ENCODE measurements at places on chromosomes 6 and 20.

- DNase-seq = no peak
Measured at GRCh38 chr20:61584851-61585250, 332.8 kb downstream of the CDH4 start.

DNA sequence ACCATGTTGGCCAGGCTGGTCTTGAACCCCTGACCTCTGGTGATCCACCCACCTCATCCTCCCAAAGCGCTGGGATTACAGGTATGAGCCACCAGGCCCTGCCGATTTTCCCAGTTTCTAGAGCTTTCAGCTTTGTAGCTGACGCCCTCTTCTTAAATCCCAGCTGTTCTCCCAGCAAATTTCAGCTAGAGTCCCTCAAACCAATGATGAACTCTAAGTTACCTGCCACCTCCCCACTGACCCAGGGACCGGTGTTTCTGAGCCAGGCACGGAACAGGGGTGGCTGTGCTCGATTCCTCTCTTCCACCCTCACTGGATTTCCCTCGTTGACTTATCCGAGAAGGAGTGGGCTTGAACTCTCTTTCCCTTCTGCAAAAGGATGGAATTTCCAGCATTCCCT is 39.1 kb downstream of the SUN5 start:
- no peak for DNase-seq

DNA sequence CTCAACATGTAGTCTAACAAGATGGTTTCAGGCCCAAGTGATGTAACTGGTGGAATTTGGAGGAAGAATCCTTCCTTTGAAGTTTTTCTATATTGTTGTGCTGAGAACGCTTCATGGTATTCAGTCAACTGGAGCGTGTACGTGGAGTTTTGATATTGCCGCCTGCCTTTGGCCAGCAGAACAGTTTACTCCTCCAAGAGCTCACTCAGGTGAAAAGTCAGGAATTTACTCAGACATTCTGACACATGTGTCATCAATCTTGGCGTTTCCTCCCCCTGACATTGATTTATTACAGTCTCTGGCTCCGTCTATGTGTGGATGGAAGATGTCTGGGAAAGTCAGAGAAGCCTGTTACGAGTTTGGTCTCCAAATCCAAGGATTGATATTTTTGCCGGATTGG is 19.0 kb upstream of the TGM2 start:
- DNase-seq = no peak

GRCh38 chr6:100809346-100809745 is 71.8 kb downstream of the ASCC3 start:
- DNase-seq = no peak

- DNase-seq = no peak
Measured at GRCh38 chr6:54813892-54814291, 32.7 kb upstream of the FAM83B start.

- DNase-seq = no peak
Measured at GRCh38 chr6:66508433-66508832, 801.4 kb upstream of the EYS start.

- no peak for DNase-seq
Measured at GRCh38 chr6:127381384-127381783, 38.0 kb upstream of the ECHDC1 start.

- peak; percentile 12 for DNase-seq
Measured at GRCh38 chr6:32589596-32590449, at the start of gene HLA-DRB1. HLA-DRB1 (minus strand) TSS chr6:32589848; CDS start chr6:32589742, 106 bp downstream.

DNA sequence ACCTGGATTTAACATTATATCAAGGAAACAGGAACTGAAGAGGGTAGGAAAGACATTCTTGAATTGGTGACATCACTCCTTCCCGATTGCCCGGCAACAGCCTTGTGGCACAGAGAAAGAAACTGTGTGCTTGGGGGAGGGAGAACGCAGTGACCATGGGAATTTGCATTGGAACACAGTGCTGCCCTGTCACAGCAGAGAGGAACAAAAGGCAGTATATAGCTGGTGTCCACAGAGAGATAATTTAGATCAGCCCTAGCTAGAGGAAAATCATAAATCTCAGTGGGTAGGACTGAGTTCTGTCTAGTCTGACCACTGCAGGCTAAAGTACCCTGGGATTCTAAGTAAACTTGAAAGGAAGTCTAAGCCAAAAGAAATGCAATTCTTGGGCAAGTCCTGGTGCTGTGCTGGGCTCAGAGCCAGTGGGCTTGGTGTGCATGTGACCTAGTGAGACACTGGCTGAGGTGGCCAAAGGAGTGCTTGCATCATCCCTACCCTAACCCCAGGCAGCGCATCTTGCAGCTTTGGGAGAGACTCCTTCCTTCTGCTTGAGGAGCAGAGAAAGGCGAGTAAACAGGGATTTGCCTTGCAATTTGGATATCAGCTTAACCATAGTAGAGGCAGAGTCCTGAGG is 697.6 kb downstream of the HACE1 start:
- no peak for DNase-seq

GRCh38 chr6:158962371-158962770 is 37.6 kb downstream of the RSPH3 start:
- DNase-seq = no peak

- DNase-seq = no peak
Measured at GRCh38 chr6:102114402-102114801, 720.9 kb downstream of the GRIK2 start.

DNA sequence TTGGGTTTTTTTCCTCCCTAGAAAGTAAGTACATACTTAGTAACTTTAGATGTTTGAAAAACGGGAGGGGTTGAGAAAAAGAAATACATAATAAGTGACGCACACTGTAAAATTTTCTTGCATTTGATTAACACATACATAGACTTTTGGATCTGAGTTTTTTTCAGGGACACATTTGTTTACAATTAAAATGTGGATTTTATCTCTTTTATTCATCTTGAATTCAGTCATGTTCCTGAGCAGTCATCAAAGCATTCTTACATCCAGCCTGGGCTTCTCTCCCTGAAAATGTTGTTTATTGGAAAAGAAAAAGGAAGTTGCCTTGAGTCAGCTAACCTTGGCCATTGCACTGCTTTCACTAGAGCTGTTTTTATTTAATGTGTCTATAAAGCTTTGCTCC is 8.7 kb upstream of the RPP40 start:
- no peak for DNase-seq

DNA sequence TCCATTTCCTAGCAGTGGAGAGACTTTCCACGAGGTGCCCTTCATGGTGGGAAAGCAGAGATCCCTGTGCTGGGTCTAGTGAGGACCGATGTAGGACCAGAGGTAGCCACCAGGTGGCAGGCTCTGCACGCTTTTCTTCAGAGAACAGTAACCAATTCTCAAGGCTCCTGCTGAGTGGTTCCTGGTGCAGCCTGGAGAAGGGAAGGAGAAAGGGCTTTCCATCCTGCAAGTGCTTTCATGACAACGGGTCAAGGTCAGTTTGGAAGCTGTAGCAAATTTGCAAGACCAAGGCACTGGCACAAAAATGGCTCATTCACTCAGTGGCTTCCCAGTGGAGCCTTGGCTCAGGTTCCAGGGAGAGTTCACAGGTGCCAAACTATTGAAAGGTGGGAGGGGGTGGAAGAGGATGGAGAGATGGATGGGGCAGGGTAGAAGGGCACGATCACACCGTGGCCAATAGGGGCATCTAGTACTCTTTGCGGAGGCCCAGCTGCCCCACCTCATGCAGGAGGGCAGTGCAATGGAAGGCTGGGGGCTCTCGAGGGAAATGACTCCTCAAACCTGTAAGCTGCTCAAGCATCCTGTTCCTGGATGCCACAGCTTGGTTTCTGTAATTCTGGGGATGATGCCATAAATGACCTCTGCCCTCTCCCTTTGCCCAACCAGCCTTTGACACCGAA is 25.5 kb upstream of the KCNK16 start:
- peak; percentile 76 for DNase-seq

GRCh38 chr6:159074120-159074684 is 29.4 kb upstream of the TAGAP start:
- peak; percentile 41 for DNase-seq

GRCh38 chr6:167324111-167324510 is 775 bp upstream of the TTLL2 start:
- DNase-seq = no peak

DNA sequence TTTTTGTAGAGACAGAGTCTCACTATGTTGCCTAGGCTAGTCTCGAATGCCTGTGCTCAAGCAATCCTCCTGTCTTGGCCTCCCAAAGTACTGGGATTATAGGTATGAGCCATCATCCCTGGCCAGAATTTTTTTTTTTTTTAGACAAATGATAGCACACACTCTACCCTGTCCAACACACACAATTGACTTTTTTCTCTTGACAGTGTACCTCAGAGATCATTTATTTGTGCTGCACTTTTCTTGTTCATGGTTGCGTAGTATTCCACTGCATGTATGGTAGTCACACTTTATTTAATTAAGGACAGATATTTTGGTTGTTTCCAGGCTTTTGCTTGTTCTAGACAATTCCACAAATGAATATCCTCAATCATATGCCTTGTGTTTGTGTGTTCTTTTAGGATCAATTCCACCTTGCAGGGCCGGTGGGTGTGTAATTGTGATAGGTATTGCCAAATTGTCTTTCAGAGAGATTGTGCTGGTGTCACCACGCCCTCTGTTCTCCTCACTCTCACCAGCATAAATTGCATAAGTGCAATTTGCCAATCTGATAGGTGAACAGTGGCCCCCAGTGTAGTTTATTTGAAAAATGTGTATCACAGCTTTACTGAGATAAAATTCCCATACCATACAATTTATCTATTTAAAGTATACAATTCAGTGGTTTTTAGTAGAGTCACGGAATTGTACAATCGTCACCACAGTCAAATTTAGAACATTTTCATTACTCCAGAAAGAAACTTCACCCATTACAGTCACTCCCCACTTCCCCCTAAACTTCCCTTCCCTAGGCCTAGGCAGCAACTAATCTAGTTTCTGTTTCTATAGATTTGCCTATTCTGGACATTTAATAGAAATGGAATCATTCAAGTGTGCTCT is 20.1 kb downstream of the SRC start:
- DNase-seq = no peak

- DNase-seq = no peak
Measured at GRCh38 chr6:90978046-90978445, 391.2 kb upstream of the MAP3K7 start.

DNA sequence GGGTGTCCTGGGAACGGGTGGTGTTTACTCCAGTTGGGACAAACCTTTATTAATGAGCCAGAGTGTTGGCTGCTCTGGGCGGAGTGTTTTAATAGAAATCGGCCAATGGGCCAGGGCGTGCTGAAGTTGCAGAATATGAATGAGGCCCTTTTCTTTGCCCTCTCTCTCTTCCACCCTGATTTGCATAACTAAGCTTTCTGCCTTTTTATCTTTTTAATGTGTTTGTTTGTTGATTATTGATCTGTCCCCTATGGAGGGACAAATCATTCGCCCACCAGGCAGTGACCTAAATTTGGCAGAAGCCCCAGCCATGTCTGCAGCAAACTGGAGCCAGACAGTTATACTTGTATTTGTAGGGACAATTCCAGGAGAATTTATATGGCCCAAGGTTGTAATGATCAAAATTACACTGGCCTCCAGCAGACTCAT is 420.9 kb downstream of the PREX1 start:
- peak; percentile 73 for DNase-seq

- DNase-seq = peak; percentile 59
Measured at GRCh38 chr6:104711371-104711770, 148.3 kb downstream of the HACE1 start.

GRCh38 chr6:135141728-135142127 is 39.4 kb upstream of the MYB start:
- DNase-seq = no peak

DNA sequence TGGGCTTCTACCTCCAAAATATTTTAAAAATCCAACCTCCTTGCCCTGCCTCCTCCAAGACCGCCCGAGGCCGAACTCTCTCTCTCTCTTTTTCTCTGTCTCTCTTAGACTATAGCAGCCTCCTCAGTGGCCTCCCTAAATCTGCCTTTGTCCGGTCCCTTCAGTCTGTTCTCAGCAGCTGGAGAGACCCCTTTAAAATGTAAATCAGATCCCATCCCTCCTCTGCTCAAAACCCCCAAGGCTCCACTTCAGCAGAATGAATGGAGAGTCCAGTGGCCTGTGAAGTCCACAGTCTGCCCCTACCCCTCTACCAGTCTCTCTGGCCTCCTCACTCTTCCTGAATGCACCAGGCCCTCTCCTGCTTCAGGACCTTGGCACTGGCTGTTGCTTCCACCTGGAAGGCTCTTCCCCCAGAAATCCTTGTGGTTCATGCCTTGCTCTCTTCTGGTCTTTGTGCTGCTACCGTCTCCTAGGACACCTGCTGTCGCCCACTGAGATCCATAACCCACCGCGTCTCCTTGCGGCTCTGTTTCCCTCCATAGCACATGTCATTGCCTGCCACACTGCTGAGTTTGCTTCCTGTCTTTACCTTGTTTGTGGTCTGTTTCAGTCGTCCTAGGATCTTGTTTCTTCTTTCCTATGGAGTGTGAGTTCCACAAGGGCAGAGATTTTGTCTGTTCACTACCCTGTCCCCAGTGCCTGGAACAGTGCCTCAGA is 6.0 kb downstream of the MLN start:
- no peak for DNase-seq

- DNase-seq = peak; percentile 28
Measured at GRCh38 chr6:137490961-137491360, 3.2 kb downstream of the OLIG3 start.

DNA sequence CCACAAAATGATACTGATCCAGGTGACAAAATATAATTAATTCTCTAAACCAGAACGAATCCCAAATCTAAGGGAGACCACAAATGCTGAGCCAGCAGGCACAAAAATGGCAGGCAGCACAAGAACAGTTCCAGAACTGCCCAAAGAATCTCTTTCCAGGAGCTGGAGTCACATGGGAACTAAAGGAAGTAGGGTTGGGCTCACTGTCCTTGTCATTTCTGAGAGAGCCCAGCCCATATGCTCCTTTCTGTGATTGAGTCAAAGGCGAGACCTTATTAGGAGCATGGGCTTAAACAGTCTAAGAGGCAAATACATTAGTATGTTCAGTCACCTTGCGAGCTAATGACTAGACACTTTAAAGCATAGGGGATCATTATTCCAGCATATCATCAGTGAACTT is 327.6 kb upstream of the ARID1B start:
- DNase-seq = no peak

DNA sequence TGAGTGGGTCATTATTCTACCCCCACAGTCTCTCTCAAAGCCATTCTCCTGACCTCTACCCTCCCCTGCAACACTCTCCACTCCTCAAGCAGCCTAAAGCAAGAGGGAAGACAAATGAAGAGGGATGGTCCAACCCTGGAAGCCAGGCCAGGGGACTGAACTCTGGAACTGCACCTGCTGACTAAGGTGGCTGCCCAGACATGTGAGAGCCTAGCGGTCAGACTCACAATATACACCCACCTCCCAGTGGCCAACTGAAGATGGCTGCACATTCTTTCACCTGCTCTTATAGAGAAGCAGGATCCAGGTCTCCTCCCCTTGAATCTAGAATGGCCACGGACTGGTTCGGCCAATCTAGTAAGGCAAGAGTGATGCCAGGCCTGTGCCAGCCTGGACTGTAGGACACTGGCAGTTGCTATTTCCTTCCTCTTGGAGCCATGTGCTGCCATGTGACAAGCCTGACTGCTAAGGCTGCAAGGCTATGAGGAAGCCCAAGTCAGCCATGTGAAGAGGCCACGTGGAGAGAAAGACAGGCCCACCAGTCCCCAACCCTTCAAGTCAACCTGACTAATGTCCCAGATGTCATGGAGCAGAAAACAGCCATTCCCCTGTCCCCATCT is 31.8 kb downstream of the ACSS1 start:
- no peak for DNase-seq

GRCh38 chr6:142542704-142543233 is 241.0 kb downstream of the ADGRG6 start:
- no peak for DNase-seq

- peak; percentile 8 for DNase-seq
Measured at GRCh38 chr6:89792881-89793280, 26.7 kb downstream of the MDN1 start.

GRCh38 chr6:49739423-49739822 is 4.8 kb downstream of the CRISP3 start:
- no peak for DNase-seq
